CD4-positive, alpha-beta T cell treated with Interleukin-2 at 100 ng/mL for 4 hours (primary cell): ENCODE measurements at places on chromosomes 7 and 10.

DNA sequence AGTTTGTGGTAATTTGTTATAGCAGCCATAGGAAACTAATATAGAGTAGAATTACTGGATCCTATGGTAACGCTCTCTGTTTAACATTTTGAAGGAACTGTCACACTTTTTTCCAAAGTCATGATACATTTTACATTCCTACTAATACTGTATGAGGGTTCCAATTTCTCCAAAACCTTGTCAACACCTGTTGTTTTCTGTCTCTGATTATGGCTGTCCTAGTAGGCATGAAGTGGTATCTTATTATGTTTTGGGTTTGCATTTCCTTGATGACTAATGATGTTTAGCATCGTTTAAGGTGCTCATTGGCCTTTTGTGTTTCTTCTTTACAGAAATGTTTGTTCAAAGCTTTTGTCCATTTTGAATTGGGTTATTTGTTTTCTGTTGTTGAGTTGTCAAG, 69.6 kb downstream of the VPS50 start:
- DNase-seq, result no peak

DNA sequence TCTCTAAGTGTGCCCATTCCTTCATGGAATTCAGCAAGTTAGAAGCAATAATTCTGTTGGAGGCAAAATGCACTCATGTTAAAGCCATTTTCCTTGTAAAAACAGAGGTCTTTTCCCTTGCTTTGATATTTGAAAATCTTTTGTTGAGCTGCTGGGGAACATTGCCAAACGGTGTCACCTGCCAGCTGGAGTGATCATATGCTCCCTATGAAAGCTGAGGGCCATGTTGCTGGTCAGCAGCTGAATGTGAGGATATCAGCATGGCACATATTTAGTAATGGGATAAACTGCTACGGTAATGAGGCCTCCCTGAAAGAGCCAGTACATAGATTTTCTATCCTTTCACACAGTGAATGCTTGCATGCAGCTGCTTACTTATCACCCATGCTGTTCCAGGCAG, 224.3 kb downstream of the THSD7A start:
- no peak for DNase-seq

- no peak for DNase-seq
Measured at GRCh38 chr10:78935697-78936407, 132.9 kb upstream of the ZMIZ1 start.

DNA sequence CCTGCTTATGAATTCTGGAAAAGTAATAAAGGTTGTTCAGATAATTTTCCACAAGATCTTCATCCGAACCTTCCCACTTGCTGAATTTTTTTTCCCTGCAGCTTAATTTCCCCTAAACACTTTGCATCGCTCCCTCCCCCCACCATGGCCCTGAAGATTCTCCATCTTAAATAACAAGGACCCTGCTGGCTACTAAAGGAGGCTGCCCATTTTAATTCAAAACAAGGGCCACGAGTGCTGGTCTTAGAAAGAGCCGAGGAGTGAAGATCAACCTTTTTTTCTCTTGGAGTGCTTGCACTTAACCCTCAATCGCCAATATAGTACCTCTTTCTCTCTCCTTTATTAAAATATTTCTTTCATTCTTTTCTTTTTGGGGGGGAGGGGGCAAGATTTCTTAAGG, 9.2 kb upstream of the SP8 start:
- no peak for DNase-seq

DNA sequence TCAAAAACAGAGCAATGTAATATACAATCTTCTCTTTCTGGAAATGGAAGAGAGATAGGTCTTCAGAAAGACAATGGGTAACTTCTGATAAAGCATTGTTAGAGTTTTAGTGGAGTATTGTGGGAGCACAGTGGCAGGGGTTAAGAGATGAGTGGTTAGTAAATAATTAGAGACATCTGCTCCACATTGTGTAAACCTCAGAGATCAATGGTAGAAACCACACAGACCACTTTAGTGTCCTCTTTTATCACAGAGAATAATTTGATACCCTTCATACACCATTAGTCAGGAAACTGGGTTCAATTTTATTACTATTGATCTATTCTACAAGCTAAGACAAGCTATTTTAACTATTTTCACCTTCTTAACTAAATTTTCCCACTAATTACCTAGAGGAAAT, 35.9 kb upstream of the MAGI2 start:
- DNase-seq, result no peak

DNA sequence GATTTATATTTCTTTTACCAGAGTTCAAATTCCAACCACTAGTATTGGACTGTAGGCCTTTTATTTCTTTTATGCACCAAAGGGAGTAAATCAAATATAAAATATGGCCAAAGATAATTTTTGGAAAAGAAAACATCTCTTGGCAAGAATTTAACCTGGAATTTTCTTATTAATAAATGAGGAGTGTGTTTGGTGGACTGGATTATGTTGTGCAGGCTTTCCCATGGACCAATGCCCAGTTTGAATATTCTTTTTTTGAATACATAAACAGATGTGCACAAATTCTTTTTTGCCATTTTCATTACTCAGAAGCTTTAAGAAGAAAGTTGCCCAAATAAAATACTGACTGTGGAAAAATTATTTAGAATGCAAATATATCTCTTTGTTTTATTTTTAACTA, 22.1 kb upstream of the PRKG1 start:
- no peak for DNase-seq

DNA sequence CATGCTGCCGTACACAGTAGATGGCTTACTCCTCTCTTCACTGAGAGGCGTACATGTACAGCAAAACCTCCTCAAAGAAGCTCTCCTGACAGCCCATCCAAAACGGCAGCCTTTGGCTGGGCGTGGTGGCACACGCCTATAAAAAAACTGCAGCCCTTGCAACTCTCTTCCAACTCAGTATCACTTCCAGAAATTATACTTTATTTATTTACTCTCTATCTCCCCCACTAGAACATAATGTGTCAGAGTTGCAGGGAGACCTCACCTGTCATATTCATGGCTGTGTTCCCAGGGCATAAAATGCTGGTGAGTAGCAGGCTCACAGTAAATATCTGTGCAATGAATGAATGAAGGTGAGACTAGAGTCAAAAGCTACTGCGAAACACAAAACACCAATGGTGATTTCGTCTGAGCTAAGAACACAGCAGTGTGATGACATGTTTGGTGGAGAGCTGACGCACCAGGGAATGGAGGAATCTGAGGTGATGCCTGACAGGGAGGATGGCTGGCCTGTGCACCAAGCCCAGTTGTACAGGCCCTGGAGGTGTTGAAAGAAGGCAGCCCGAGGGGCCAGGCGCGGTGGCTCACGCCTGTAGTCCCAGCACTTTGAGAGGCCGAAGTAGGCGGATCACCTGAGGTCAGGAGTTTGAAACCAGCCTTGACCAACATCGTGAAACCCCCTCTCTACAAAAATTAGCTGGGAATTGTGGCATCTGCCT, 55.3 kb downstream of the COBL start:
- DNase-seq, result no peak

DNA sequence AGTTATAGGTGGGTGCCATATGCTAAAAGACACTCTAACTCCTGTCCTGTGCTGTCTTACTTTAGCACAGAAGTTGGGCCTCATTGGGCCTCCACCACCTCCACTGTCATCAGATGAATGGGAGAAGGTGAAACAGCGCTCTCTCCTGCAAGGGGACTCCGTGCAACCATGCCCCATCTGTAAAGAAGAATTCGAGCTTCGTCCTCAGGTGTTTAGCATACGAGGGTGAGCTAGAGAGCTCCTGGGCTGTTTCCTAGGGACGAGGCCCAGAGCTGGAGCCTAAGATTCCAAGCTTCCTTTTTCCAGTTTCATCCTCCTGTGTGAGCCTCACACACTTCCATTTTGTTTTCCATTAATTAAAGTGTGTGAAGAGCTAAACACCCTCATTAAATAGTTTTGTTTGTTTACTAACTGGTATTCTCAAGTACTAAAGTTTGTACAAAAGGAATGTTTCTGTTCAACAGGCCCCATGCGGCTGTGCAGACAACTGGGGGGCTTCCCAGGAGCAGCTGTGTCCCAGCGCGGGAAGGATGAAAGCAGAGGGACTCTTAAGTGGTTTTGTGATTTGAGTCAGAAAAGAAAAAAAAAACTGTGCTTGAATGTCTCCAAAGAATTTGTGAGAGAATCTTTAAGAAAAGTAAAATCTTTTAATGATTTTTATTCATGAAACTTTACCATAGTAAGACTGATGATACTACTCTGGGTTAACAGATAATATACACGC, 14.1 kb downstream of the RNF32 start:
- no peak for DNase-seq

GRCh38 chr10:45075826-45076380, 75.2 kb downstream of the ZNF22 start:
- no peak for DNase-seq

DNA sequence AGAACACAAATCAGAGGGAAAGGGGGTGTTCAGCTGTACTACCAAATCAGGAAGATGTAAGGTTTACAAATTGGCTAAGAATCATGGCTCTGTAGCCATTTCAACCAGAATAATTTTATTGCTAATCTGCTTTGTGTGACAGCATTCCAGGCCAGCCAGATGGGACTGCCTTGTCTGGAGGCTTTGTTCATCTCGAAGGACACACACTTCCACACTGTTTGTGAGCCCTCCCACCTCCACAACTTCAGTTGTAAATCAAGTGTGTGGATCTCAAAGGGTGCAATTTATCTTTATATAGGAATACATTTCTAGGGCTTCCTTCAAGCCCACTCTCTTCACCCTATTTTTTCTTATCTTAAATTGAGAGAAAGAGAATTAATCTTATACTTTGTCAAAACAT, 6.9 kb upstream of the OIT3 start:
- DNase-seq, result no peak

DNA sequence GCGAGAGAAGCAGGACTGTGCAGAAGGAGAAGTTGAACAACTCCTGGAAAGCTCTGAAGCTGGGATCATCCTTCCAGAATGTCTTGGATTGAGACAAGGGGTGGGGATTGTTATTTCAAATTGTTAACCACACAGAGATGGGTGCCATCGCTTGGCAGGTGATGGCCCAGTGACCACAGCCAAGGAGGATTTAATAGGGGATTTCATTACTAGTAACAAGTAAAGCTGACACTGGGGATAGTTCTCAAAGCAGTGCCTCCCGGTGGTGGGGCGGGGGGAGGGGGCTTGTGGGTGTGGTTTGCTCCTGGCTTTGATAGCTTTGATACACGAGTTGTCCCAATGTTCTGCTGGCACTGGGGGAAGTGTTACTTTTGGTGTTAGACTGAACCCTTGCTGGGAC, 59.2 kb downstream of the ZNF503 start:
- no peak for DNase-seq

- no peak for DNase-seq
Measured at GRCh38 chr7:151880688-151881087, 3.8 kb upstream of the PRKAG2 start.

DNA sequence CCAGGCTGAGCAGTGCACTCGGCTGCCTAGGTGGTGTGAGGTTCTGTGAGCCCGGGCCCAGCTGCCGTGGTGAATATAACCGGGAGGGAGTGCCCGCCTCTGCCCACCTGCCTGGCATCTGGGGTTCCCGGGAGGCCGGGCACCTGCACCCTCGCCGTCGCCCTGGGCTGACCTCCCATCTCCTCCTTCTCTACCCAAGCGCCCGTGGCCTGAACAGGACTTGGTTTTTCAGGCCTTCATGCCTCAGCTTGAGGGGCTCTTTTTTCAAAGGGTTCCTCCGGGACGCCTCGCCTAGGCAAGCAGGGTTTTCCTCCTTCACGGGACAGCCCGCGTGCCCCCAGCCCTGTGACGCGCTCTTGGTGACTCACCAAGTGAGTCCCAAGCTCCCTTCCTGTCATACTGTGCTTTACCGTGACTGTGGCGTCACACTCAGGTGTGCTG, 9.9 kb downstream of the INPP5A start:
- no peak for DNase-seq
